Cortex of kidney (tissue), 1 donor: ENCODE measurements at places on chromosomes 12 and 14.

- no peak for DNase-seq
Measured at GRCh38 chr14:35331605-35332516, 39.7 kb downstream of the PSMA6 start.

DNA sequence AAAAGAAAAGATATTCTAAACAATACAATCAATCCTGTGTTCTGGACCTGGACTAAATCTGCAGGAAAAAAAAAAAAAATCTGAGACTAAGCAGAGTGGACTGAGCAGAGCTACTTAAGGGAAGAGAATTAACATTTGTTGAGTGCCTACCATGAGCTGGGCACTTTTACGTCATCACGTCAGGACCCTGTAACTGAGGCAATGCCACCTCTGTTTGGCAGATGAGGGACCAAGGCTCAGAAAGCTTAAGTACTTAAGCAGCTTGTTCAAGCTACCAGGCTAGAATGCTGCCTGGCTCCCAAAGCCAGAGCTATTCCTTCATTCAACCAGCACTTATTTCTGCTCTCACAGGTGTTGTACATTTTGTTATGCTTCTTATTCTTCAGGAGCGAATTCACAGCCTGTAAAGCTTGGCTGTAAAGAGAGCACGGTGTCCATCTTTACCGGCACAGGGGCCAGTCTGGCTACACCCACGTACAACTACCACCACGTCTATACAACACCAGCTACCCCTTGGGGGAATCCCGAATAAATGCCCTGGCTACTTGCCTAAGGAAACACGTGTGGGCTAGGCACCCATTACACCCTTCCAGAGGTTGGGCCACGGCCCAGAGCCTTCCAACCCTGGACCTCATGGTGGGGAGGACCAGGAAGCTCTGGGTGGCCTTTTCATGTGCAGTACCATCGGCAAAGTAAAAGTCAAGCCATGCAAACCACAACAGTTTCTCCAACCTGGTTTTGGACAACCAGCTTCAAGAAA, 27.0 kb downstream of the TMCC3 start:
- DNase-seq: no peak

DNA sequence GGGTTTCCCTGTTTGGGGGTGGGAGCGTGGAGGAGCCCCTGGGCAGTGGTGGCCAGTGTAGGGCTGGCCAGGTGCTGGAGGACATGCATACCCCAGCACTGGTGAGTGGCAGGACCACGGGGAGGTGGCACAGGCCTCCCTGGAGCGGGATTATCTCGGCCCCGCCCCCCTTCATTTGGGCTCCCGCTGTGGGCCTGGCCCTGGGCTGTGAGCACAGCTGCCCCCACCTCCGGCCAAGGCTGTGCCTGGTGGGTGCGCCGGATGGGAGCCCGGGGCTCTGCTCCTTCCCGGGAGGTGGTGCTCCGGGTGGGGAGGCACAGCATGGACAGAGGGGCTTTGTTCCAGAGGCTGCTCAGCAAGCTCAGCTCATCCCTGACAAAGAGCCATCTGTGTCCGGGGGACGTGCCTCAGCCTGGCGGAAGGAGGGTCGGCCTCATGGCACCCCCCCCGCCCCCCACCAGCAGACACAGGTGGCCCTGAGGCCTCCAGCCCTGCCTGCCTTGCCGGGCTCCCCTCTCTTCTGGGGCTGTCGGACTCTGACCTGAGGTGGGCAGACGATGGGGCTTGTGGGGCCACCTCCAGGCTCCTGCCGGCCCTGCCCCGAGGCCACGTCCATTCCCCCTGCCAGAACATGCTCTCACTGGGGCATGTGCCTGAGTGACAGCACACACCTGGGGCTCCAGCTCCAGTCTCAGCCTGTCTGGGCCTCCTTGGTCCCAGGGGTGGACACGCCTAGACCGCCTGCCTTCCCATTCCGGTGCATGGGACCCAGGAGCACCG, 8.4 kb downstream of the TEDC1 start:
- DNase-seq: no peak

DNA sequence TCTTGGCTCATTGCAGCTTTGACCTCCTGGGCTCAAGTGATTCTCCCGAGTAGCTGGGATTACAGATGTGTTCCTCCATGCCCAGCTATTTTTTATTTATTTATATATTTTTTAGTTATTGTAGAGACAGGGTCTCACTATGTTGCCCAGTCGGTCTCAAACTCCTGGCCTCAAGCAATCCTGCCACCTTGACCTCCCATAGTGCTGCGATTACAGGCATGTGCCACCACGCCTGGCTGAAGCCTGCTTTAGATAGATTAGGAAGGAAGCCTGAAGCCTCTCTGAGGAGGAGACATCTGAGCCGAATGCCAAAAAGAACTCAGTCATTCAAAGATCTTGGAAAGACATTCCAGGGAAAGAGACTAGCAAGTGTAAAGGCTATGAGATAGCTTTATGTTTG, 10.2 kb downstream of the INHBC start:
- DNase-seq: no peak

GRCh38 chr12:132353811-132354210, 24.4 kb upstream of the GALNT9 start:
- no peak for DNase-seq

GRCh38 chr14:104363891-104364760, 215.4 kb upstream of the C14orf180 start:
- DNase-seq: no peak

DNA sequence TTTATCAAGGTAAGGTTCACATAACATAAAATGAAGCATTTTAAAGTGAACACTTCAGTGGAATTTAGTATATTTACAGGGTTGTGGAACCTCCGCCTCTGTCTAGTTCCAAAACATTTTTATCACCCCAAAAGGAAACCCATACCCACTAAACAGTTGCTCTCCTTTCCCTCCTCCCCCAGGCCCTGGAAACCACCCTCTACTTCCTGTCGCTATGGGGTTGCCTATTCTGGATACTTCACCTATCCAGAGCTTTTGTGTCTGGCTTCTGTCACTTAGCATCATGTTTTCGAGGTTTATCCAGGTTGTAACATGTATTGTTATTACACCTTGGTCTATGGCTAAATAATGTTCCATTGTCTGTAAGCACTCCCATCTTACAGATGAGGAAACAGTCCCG, 27.7 kb upstream of the ZFP36L1 start:
- DNase-seq: no peak

DNA sequence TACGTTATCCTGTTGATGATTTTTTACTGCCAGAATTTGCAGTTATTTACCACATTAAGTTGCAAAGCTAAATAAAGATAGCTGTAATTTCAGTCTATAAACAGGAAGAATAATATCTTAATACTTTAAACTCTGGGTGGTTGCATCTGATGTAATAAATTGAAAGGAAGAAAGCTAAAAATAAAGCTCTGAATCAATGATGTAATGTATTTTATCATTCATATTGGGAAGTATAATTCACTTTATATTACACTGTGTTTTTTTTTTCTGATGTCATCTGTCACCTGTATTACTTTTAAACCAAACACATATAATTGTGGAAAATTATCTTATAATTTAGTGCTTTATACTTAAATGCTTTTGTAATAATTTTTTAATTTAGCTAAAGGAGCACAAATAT, 37.1 kb downstream of the PDZRN4 start:
- DNase-seq: no peak

DNA sequence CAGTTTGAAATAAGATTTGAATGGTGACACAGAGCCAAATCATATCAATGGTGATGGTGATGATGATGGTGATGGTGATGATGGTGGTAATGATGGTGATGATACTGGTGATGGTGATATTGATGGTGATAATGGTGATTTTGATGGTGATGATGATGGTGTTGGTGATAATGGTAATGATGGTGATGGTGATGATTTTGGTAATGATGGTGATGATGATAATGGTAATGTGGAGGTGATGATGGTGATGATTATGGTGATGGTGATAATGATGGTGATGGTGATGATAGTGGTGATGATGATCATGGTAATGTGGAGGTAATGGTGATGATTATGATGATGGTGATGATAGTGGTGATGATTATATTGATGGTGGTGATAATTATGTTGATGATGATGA, 311.9 kb upstream of the SFSWAP start:
- no peak for DNase-seq

GRCh38 chr12:119114294-119114693, 64.4 kb upstream of the HSPB8 start:
- DNase-seq: no peak

- DNase-seq: peak; percentile 22
Measured at GRCh38 chr12:96489392-96490056, at the start of gene CFAP54. Gene CFAP54 (plus strand): TSS chr12:96489577. CDS start chr12:96489610, 33 bp downstream.

GRCh38 chr12:121443193-121443870, 43.4 kb downstream of the RNF34 start:
- no peak for DNase-seq

- DNase-seq: no peak
Measured at GRCh38 chr14:72894623-72895378, 900 bp upstream of the DPF3 start.

GRCh38 chr12:65408441-65408840, 130.0 kb downstream of the MSRB3 start:
- DNase-seq: no peak

GRCh38 chr12:123991372-123991951, 18.4 kb downstream of the ZNF664 start:
- no peak for DNase-seq

DNA sequence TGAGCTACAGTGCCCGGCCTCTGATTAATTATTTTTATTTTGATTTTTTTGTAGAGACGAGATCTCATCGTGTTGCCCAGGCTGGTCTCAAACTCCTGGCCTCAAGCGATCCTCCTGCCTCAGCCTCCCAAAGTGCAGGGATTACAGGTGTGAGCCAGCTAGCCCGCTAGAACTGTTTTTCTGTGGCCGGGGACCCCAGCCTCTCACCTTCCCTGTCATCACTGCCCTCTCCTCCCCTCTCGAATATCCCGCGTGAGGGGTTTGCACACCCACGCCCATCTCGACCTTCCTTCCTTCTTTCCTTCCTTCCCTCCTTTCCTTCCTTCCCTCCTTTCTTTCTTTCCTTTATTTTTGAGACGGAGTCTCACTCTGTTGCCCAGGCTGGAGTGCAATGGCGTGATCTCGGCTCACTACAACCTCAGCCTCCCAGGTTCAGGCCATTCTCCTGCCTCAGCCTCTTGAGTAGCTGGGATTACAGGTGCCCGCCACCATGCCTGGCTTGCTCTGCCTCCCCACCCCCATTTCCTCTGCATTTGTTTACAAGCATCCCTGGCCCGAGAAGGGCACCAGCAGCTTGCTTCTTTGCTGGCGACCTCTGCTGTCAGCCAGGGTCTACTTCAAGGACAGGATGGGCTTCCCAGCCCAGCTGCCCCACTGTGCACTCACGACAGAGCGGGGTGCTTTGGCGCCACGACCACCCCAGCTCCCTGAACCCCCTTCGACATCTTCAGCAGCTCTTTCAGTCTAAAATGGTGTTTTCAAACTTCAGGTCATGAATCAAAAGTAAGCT, 4.3 kb upstream of the TRAF3 start:
- no peak for DNase-seq

DNA sequence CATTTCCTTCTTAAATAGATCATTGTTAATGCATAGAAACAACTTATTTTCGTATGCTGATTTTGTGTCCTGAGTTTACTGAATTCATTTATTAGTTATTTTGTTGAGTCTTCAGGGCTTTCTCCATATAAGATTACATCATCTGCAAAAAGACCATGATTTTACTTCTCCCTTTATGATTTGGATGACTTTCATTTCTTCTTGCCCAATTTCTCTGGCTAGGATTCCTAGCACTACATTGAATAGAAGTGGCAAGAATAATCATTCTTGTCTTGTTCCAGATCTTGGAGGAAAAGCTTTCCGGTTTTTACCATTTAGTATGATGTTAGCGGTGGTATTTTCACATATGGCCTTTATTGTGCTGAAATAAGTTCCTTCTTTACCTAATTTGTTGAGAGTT, 303.0 kb upstream of the RTL1 start:
- DNase-seq: no peak

DNA sequence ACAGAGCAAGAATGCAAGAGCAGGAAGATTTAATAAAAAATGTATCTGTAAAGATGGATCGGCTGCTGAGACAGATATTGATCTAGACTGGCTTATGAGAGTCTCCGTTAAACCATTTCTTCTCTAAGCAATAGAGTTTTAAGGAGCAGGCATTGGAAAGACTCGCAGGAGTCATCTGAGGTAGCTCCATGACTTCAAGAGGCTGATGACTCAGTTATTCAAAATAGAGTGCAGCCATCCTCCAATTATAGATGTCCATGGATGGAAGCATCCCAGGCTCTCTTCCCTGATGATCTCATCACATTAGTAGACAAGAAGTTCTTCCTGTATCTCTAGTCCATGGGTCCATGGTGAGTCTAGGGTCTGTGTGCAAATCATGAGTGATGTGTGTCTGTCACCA, 638.3 kb upstream of the TMEM132C start:
- DNase-seq: no peak

DNA sequence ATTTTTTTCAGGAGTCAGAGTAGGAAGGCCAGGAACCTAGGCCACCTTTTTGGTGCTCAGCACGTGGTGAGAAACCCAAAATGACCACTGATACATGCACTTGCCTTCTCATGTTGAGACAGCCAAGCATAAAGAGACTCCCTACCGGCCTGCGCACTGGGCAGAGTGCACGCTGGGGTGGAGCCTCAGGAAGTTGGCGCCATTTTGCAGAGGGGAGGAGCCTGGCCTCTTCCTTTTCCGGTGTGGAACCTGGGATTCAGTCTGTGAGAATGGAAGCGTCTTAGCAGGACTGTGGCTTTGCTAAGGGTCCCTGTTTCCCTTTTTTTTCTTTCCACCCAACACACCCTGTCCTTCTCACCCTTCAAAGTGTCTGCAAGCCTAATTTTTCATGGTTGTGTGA, 62.9 kb upstream of the RTRAF start:
- DNase-seq: no peak

DNA sequence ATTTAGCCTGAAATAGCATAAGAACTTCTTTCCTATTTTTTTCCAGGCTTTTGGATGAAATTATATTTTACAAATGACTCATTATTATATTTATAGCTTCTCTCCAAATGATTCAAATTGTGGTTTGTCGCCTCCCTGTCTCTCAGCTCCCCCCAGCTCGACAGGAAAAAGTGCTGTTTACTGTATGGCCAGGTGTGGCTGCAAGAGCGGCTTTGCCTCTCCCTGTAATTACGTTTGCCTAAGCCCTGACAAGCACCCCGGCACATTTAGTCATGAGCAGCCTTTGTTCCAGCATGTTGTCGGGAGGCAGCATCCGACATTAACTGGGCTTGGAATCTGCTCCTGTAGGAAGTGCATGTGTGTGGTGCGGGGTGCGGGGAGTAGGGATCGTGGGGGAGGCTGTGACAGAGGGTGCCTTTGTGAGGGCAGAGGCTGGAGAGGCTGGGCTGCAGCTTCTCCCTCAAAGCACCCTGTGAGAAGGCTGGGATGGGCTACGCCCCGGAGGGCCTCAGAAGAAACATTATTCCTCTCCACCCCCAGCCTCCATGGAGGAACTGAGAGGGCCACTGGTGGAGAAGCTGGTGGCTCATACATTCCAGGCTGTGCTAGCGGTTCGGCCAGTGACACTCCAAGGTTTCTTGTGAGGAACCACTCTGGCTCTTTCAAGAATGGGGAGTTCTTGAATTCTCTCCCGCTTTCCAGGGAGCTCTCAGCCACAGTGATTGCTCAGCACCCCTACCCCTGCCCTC, 42.1 kb upstream of the CTDSP2 start:
- DNase-seq: no peak

- DNase-seq: no peak
Measured at GRCh38 chr12:127539226-127539858, 727.6 kb upstream of the TMEM132C start.

GRCh38 chr12:47396902-47397663, 308.7 kb downstream of the RPAP3 start:
- no peak for DNase-seq

- DNase-seq: no peak
Measured at GRCh38 chr12:44225149-44225510, 389.2 kb downstream of the TMEM117 start.

- no peak for DNase-seq
Measured at GRCh38 chr12:21690704-21691368, 33.2 kb upstream of the LDHB start.

GRCh38 chr12:52306731-52307130, 14.5 kb downstream of the KRT83 start:
- no peak for DNase-seq
